ENCODE measurements at places on chromosomes 6 and 20.

GRCh38 chr6:44661221-44662008 is 273.9 kb downstream of the CDC5L start:
- DNase-seq = no peak

GRCh38 chr6:158939255-158940159 is 60.5 kb downstream of the RSPH3 start:
- no peak for DNase-seq

GRCh38 chr6:37585523-37585905 is 85.8 kb upstream of the CCDC167 start:
- no peak for DNase-seq

DNA sequence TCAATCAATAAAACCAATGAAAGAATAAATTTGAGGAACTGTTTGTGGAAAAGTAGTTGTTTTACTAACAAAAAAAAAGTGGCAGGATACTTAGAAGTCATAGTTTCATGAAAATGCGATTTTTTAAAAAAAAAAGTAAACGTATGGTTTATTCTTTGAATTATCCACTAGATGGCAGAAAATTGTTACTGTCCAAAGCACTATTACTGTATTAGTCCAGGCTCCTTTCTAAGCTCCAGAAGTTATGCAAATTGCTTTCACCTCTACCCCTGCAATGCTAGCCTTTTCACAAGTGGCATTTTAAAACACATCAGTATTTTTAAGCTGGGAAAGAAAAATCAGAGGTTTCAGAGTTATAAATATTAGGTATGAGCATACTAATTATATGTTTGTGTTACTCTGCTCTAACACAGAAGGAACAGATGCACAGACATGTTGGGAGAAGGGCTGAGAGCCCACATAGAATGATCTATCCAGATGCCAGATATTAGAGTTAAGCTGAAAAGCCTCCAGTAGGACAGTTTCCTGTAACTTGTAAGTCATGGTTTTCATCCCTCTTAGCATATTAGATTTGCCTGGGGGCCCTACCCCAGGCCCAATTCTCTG is 63.9 kb downstream of the FHL5 start:
- peak; percentile 21 for DNase-seq

- no peak for DNase-seq
Measured at GRCh38 chr6:1820165-1820564, 210.4 kb downstream of the FOXC1 start.

GRCh38 chr6:33294086-33294823 is 4.5 kb downstream of the RGL2 start:
- no peak for DNase-seq
